ENCODE measurements at places on chromosomes 5 and 9.

- no peak for ATAC-seq
These were observed 653.6 kb upstream of the ITGA1 start for GRCh38 chr5:52134013-52134650.

GRCh38 chr5:123085638-123086286 is 3.3 kb upstream of the PRDM6 start:
- ATAC-seq: no peak

DNA sequence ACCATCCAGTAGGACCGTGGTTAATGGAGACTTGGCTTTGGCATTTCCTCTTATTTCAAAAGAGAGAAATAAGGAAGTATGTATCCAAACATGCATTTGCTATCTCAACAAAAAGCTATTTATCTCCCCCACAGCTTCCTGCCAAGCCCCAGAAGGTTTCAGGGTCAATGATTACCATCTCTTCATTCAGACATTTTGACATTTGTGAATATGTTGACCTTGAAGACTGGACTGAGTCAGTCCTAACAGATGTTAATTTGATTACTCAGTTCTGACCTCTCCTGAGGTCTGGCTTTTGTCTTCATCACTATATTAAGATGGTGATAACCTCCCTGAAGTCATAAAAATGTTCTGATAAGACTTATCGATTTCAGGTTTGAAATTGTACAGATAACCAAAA is 479.4 kb downstream of the AGTPBP1 start:
- peak; percentile 30 for ATAC-seq

GRCh38 chr5:150285114-150285513 is 4.5 kb downstream of the CAMK2A start:
- no peak for ATAC-seq
